ENCODE measurements at places on chromosomes 1 and 21.

GRCh38 chr1:208437401-208437800, 193.2 kb upstream of the PLXNA2 start:
- DNase-seq, result peak; percentile 8

DNA sequence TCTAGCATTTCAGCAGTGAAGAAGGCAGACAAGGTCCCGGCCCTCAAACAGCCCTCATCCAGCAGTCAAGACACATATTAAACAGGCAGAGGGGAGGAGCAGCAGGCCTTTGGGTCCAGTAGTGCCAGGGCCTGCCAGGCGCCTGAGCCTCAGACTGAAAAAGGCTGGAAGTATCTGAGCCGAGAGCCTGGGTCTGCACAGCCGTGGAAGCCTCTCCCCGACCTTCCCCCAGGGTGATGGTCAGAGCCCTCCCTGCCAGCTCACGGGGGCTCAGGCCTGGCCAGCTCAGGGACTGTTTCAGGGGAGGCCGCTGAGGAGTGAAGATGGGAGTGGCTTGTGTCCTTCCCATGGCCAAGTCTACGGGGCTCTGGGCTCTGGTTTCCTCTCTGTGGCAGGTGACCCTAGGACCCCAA, 565.2 kb downstream of the PTPRU start:
- DNase-seq, result no peak

DNA sequence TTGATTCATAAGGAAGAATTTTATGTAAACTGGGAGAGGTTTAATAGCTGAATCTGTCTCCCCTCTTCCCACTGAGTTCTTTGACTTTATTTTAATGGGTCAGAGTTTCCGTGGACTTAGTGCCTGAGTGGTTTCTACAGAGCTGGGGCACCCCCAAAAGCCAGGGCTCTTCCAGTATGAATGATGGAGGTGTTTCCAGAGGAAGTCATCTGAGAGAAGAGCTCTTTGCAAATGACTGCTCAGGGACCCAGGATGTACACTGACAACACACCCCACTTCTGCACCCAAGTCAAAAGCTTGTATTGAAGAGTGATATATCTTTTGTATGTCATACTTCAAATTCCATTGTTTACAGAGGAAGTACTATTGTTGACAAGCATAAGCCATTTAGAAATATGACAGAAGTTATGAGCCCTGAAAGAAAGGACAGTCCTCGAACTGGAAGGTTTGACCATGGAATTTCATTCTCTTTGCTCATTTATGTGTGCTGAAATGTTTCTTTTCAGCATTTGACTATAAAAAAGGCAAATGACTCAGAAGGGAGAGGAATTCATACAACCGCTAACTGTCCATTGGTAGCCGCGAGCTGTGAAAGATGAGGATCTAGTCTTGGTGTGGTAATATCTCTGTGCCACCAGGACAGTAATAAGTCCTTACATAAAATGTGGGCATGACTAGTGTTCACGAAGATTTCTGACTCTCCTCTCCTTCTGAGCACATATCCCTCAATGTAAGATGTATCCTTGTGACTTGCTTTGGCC, 25.4 kb upstream of the LMX1A start:
- DNase-seq, result no peak

- no peak for DNase-seq
Observed at GRCh38 chr1:31609514-31610118, 7.9 kb upstream of the HCRTR1 start.

GRCh38 chr1:72631449-72631848, 349.1 kb upstream of the NEGR1 start:
- no peak for DNase-seq

GRCh38 chr1:3454811-3455618, 550 bp downstream of the ARHGEF16 start:
- no peak for DNase-seq

DNA sequence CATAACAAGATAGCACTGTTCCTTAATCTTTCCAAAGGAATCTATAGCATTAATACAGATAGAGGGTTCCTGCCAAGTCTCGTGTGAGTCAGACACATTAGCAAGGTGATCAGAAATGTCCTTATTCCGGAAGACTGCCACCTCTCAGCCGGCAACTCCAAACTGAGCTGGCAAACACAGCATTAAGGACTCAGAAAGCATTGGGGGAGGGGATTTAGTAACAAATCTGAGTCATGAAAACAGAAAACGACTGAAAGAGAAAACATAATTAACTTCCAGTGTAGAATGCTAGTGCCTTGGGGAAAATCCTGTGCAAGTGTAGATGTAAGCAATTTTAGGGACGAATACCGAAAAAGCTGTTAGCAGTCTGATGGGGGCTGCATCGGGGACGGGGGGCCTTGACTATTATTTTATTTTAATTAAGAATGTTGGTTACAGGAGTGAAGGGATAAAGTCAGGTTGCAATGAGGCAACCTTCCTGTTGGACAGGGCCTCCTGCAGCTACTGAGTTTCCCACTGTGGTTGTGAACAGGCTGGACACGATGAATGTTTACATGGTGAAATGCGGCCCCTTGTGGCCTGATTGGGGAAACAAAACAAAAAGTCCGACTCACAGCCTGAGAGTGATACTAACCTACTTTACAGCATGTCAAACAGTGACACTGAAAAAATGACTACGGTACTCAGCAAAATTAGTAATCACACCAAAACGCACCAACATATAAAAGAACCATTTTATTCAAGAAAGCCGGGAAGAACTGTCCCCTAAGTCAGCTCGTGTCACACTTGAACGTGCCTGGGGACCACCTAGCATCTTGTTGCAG, 20.7 kb downstream of the MIS18A start:
- DNase-seq, result peak; percentile 90

DNA sequence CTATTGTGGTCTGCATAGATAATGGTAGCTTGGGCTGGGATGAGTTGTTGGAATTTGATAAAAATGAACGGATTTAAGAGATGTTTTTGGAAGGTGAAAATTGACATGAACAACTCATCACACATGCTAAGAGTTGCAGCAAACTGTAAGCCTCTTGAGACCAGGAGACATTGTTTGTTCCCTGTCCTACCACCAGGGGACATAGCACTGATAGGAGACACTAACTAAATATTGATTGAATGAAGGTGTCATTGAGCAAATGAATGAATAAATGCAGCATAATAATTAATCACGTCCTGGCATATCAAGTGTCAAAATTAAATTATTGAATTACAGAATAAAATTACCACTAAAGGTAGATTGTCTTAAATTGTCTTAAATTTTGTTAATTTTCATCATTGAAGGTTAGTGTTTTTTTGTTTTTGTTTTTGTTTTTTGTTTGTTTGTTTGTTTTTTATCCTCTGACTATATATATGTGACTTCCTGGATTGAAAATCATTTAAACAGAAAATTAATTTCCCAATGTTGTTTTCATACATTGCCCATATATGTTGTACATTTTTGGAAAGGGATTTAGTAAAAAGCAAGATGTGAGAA, 285.3 kb upstream of the C1orf105 start:
- no peak for DNase-seq

GRCh38 chr1:106498238-106498637, 558.2 kb upstream of the PRMT6 start:
- DNase-seq, result no peak

- DNase-seq, result no peak
Observed at GRCh38 chr1:161089938-161090337, 580 bp upstream of the NECTIN4 start.

DNA sequence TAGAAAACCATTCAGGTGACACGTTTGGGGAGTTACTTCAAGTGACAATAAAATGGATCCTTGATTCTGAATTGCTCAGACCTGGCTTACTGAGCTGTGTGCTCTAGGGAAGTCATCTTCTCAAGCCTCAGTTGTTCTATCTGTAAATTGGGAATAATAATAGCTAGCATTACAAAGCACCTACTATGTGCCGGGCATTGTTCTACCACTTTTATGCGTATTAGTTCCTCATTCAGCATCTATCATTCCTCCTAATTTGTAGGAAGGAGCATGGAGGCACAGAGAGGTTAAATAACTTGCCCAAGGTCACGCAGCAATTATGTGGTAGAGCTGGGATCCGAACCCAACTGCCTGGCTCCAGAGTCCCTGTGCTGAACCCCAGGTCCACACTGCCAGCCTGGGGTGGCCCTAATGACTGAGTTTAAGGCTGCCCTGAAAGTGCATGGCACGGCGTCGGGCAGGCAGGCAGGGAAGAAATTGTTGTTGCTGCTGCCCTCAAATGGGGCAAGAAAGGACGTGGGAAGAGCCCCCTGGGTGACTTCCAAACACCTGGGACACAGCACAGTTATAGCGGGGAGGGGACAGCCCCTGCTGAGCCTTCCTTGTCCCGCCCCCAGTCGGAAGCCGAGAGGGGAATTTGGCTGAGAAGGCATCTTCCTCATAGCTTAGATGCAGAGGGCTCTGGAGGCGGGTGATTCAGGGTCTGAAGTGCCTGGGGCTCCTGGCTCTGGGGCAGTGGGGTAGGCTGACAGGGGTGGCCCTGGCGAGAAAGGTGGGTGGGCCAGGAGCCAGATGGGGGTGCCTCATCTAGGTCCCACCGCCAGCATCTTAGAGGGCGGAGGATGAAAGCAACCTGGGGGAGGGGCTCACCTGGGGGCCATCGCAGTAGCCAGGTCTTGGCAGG, 86.5 kb upstream of the IFFO2 start:
- no peak for DNase-seq

- no peak for DNase-seq
Observed at GRCh38 chr1:236465231-236465958, 58.4 kb upstream of the LGALS8 start.

DNA sequence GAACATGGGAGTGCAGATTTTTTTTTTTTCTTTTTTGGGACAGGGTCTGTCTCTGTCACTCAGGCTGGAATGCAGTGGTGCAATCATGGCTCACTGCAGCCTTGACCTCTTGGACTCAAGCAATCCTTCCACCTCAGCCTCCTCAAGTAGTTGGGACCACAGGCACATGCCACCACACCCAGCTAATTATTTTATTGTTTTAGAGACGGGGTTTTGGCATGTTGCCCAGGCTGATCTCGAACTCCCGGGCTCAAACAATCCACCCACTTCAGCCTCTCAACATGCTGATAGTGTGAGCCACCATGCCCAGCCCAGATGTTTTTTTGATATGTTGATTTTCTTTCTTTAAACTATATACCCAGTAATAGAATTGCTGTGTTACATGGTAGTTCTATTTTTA, 57.7 kb downstream of the RGSL1 start:
- DNase-seq, result no peak

GRCh38 chr1:43822040-43822690, 111.4 kb upstream of the ARTN start:
- DNase-seq, result peak; percentile 88

- no peak for DNase-seq
Observed at GRCh38 chr1:110668549-110668948, 6.2 kb downstream of the KCNA3 start.

DNA sequence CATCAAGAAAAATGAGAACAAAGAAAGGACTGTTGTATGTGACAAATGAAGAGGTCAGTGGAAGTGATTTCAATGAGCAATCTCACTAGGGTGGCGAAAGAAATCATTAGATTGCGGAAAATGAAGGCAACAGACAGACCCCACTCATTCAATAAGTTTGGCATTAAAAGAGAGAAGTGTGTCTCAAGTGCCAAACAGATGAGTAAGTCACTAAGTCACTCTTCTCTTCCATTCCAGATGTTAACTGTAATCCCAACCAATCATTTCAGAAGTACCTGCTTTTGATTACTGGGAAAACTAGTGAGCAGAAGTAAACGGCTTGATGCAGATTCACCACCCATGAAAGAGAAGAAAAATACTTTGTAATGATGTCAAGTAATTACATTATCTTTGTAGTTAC, 144.3 kb upstream of the PRMT6 start:
- DNase-seq, result peak; percentile 15

DNA sequence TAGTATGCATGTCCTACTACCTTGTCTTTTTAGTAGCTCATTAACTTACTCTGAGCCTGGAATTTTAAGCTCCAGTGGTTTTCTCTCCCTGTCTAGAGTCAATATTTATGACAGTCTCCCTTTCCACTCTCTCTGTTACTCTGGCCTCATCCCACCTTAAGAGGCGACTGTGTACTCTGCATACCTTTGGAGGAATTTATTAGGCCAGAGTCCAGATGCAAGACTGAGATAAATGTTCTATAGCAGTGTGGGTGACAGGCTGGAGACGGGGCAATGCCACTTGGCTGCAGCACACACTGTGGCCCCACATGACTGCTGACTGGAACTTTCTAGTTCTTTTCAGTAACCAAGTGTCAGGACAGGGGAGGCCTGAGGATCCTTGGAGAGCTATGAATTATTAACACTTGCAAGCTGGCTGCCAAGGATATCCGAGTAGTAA, 4.1 kb upstream of the PDZK1 start:
- DNase-seq, result no peak

DNA sequence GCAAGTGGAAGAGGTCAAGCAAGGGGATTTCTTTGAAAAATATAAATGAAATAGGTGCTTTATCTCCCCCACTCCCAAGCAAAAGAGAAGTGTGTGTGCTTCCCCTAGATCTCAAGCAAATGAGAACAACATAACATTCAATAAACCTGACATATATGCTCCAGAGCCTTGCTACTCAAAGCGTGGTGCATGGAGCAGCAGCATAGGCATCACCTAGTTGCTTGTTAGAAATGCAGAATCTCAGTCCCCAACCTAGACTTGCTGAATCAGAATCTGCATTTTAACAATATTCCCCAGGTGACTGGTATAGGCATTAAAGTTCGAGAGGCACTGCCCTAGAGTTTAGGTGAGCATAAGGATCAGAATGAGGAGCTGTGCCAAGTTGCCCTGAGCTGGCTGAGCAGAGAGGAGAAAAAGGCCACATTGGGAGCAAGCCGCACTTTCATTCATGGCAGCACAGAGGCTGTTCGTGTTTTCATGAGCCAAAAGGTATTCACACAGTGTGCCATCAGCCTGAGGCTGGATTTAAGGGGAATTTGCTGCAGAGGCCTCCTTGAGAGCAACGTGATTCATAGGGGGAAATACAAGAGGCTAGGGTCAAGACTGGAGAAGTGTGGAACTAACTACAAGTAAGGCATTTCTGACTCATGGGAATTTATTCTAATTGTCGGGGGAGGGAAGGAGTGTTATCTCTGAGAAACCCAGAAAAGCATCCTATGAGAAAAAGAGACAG, 14.3 kb upstream of the LPAR3 start:
- peak; percentile 42 for DNase-seq

GRCh38 chr21:14900611-14901010, 164.2 kb downstream of the NRIP1 start:
- DNase-seq, result no peak
